Activated CD4-positive, alpha-beta T cell treated with anti-CD3 and anti-CD28 coated beads for 48 hours (primary cell): ENCODE measurements at places on chromosomes 6 and 20.

DNA sequence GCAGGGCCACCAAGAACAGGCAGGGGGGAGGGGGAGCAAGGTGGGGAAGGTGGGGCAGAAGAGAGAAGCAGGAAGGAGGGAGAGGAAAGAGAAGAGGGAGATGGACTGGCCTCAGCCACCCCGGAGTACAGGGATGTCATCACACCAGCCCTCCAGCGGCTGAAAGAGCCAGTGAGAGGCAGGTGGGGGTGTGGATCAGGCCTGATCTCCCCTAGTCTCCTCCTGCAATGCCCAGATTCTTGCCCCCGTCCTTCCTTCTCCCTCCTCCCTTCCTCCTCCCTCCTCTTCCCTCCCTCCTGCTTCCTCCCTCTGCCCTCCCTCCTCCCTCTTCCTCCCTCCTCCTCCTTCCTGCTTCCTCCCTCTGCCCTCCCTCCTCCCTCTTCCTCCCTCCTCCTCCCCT, 61.5 kb downstream of the YTHDF1 start:
- DNase-seq: no peak

GRCh38 chr6:38801305-38801704, 86.2 kb downstream of the DNAH8 start:
- DNase-seq: no peak

DNA sequence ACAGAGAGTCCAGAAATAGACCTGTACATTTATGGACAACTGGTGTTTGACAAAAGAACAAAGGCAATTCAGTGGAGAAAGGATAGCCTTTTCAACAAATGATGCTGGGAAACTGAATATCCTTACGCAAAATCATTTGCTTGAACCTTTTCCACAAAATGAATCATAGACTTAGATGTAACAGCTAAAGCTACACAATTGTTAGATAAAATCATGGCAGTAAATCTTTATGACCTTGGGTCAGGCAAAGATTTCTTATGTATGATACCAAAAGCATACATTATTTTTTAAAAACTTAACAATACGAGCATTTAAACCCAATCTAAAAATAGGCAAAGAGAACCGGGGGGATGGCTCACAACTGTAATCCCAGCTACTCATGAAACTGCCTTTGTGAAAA, 73.5 kb upstream of the DST start:
- no peak for DNase-seq

GRCh38 chr6:168219804-168220203, 99.8 kb downstream of the DACT2 start:
- DNase-seq: no peak

DNA sequence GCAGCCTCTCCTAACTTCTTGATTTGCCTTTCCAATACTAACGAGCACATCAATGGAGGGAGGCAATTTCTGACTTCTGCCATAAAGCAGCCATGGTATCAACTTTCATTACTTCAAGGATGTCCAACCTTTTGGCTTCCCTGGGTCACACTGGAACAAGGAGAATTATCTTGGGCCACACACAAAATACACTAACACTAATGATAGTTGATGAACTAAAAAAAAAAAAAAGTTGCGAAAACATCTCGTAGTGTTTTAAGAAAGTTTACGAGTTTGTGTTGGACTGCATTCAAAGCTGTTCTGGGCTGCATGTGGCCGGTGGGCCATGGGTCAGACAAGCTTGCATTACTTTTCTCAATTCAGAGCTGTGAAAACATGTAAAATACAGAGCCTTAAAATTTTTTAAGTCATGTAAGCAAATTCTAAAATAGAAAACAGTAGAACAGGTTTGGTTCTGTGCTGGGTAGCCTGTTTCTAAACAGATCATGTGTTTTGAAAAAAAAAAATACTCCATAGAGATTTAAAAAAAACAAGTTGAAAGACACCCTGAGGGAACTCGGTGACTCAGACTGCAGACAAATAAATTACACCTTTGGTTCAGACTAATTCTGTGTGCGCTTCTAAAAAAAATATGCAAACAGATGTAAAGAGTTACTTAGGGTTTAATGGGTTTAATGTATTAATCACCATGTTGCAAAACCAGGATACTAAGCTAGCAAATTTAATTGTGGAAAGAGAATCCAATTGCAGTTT, 43.6 kb upstream of the SLC22A23 start:
- no peak for DNase-seq

DNA sequence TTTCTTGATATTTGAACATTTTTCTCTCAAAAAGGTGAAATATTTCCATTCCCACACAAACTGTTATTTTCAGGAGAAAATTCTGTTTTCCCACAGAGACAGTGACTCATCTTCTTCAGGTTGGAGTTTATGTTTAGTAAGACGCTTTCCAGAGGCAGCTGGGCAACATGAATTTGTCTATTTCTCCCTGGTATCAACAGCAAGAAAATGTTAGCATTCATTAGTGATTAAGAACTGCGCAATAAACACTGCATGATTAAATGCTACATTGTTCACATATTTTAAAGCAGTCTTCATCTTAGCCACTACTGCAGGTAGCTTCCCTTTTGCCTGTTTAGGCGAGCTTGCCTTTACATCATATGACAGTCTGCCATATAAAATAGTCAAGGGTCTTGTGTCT, 295.7 kb downstream of the C6orf118 start:
- no peak for DNase-seq

DNA sequence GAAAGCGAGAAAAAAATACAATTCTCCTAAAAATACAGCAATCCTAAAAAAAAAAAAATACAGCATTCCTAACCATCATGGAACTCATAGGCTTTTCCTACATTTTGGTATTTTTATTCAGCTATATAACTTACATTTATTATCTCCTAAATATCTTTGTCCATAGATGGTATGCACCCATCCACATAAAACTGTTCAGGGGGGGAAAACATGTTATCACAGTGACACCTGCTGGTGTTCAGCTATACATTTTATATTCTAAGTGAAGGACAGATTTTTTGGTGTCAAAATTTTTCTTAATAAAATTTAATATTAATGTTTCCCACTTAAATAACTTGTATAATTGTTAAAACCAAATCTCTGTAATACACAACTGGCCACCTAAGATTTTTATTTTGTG, 58.0 kb downstream of the BLOC1S5 start:
- DNase-seq: no peak

- DNase-seq: no peak
These were observed 168.0 kb upstream of the LRFN2 start for GRCh38 chr6:40755046-40755681.

- DNase-seq: peak; percentile 38
These were observed 9.4 kb upstream of the AVP start for GRCh38 chr20:3093861-3094361.

DNA sequence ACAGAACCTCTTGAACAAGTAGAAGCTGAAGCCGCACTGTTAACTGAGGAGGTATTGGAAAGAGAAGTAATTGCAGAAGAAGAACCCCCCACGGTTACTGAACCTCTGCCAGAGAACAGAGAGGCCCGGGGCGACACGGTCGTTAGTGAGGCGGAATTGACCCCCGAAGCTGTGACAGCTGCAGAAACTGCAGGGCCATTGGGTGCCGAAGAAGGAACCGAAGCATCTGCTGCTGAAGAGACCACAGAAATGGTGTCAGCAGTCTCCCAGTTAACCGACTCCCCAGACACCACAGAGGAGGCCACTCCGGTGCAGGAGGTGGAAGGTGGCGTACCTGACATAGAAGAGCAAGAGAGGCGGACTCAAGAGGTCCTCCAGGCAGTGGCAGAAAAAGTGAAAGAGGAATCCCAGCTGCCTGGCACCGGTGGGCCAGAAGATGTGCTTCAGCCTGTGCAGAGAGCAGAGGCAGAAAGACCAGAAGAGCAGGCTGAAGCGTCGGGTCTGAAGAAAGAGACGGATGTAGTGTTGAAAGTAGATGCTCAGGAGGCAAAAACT, 40.1 kb downstream of the ZBTB2 start:
- DNase-seq: no peak

DNA sequence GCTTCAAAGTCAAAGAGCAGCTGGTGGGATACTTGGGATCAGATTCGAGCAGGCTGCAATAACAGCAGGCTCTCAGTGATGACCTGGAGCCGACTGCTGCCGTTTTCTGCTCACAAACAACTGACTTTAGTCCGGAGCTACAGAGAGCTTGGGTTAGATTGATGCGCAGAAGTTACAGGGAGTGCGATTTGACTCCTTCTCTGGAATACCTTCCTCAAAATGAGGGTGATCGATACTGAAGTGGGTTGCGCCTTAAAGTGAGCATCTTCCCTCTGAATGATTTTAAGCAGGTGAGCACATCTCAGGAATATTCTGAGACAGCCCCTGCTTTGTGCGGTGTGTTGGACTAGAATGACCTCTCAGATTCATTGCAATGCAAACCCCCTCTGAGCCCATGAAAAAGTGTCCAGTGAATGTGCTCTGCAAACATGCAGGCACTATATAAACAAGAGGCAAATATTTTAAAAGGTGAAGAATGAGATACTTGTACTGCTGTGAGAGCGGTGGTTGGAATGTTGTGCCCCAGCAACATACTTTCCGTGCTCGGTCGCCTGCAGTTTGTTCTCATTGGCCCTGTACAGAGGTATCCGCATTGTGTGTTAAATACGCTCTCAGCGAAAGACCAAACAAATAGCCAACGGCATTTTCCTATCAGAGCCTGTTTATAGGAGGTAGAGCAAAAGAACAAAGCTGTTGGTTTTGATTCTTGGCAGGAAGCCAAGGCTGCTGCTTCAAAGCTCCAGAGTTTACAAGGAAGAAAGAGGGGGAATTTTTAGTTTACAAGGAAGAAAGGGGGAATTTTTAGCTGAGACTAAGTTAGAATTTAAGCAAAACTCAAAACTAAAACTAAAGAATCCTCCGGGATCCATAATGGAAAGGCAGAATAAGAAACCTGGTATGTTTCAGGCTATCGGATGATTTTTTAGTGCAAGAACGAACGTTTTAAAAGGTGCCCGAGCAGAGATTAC, 67.7 kb downstream of the PHACTR2 start:
- DNase-seq: no peak

DNA sequence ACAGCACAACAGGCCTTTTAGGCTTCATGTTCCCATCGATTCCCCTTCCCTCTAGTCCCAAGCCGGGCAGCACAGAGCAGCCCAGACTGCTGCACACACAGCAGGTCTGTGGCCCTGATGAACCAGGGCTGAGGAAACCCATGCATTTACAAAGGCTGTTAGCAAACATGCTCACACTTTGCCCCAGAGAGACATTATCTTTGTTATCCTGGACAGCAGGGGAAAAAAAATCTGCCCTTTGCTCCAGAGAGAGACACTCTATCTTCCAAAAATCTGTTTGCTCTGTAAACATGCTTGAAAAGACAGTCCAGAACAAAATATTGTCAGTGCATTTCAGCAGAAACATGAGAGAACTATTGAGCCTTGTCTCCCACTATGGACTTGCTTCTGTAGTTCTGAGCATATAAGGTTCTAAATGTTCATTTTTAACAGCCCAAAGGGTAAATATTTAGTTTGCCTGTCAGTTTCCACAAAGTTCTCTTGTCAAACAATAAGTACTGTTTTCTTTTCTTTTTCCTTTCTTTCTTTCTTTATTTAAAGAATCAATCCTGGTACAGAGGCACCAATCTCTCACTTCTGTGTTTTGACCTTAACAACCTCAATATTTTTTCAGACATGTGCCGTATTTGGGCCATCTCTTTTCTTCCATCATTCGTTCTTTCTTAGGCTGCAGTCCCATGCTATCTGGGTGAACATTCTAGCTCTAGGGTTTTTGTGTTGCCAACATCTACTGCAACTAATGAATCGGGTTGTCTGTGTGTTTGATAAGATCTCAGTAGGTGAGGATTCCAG, 468.0 kb downstream of the EPM2A start:
- DNase-seq: no peak

GRCh38 chr20:62080249-62080990, 14.7 kb upstream of the TAF4 start:
- no peak for DNase-seq

DNA sequence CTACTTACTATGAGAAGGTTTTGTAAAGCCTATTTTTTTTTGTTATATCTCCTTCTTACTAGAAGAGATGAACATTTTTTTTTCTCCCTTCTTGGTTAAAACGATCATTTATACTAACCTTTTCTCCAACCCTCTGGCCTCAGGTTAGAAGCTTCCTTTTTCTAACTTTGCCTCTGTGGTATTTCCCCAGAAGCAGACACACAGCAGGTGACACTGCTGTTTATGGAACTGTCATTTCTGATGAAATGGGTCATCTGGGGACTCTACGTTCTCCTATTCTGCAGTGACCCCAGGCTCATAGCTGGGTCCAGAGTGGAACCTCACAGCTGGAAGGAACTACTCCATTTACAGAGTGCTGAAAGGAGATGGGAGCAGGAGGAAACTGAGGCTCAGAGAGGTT, 746.3 kb upstream of the CHD6 start:
- DNase-seq: no peak

GRCh38 chr6:139316622-139317317, 25.0 kb upstream of the TXLNB start:
- DNase-seq: no peak

GRCh38 chr6:156992020-156992804, 215.0 kb downstream of the ARID1B start:
- DNase-seq: no peak

DNA sequence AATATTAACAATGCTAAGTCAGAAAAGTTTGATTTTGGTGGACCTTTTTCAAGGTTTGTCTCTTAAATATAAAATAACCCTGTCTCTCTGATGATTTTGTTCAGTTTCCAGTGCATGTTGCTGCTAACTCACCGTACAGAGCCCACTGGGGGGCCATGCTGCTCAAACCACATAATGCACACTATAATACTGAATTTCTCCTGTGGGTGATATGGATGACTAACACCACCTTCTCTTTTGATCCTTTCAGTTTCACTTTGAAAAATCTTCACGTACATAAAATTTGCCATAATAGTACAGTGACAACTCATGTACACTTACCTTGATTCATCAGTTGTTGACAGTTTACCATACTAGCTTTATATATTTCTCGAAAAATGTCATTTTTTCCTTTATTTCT, 506.6 kb upstream of the MAN1A1 start:
- peak; percentile 22 for DNase-seq

DNA sequence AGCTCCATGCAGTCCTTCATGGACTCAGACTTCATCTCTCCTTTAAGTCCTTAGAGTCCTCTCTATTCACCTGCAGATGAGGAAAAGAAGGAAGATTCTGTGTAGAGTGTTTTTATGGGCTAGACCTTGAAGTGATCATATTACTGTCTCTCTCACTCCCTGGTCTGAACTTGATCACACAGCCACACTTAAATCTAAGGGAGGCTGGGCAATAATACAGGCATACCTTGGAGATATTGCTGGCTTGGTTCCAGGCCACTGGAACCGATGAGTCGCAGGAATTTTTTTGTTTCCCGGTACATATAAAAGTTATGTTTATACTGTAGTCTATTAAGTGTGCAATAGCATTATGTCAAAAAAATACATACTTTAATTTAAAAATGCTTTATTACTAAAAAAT, 59.2 kb upstream of the FOXO3 start:
- DNase-seq: no peak

DNA sequence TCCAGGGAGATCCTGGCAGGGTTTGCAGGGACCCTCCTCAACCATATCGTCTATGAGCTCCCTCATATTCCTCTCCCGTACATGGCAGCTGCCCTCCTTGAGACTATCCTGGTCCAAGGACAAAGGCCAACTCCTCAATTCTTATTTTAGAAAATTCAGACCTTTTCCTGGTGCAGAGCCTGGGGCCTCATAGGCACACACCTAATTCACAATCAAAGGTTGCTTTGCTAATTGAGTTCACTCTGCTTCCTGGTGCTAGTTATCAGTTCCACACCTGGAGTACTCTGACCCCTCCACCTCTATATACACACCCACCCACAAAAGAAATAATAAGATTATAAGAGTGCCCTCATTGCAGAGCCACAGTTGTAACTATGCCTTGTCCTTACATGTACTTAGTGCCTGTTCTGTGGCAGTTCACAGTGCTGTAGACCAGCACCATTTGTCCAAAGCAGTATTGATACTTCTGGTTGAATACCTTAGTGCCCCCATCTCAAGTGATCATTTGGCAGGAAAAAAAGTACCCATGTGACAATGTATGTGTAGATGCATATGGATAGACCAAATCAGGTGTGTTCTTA, 38.7 kb downstream of the GSS start:
- no peak for DNase-seq
